HCEC 1CT (cell line): ENCODE measurements at places on chromosomes 5 and 9.

DNA sequence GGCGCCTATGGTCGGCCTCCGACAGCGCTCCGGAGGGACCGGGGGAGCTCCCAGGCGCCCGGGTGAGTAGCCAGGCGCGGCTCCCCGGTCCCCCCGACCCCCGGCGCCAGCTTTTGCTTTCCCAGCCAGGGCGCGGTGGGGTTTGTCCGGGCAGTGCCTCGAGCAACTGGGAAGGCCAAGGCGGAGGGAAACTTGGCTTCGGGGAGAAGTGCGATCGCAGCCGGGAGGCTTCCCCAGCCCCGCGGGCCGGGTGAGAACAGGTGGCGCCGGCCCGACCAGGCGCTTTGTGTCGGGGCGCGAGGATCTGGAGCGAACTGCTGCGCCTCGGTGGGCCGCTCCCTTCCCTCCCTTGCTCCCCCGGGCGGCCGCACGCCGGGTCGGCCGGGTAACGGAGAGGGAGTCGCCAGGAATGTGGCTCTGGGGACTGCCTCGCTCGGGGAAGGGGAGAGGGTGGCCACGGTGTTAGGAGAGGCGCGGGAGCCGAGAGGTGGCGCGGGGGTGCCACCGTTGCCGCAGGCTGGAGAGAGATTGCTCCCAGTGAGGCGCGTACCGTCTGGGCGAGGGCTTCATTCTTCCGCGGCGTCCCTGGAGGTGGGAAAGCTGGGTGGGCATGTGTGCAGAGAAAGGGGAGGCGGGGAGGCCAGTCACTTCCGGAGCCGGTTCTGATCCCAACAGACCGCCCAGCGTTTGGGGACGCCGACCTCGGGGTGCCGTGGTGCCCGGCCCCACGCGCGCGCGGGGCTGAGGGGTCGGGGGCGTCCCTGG is 561 bp downstream of the DAPK1 start:
- DNase-seq, result no peak

GRCh38 chr5:14551211-14551610 is 30.4 kb upstream of the OTULINL start:
- DNase-seq, result no peak

DNA sequence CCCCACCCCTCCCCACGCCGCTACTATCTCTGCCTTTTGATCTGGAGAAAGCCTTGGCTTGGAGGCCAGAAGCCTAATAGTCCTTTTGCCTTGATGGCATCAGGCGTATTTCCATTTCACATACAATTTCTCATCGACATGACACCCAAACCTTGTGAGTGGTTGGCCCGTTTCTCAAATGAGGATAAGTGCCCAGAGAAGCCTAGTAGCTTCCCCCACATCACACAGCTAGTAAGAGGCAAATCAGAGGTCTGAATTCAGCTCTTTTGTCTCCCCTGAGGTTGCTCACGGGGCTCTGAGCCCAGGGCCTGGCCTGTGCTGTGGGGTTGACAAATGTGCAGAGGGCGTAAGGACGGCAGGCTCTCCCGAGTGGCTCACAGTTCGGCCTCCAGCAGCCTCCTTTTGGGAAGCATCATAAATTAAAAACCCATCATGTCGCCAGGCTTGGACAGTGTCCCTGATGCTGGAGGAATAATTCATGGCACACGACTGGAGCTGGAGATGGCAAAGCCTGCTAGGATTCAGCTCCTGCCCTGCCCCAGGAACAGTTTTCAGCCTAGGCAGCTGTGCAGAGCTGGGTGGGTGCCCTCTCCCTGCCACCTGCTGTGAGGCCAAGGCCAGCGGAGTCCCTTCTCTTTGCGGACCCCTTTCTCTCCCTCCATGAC is 263.8 kb downstream of the NSG2 start:
- DNase-seq, result no peak

DNA sequence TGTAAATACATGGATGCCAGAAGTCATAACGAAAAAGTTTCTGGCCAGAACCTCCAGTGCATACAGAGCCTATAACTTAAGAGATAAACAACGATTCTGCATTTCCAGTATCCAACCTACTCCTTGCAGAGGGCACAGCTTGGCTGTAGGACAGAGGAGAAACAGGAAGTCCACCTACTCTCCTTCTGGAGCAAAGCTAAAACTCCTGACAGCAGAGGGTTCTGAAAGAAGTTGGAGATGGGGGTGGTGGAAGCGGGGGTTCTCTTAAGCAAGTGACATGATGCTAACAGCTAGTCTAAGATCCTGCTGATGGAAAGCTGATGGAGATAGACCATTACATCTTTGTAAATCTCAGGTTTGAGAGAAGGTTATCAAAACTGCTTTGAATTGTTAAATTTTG is 35.5 kb upstream of the CTNNAL1 start:
- DNase-seq, result no peak

DNA sequence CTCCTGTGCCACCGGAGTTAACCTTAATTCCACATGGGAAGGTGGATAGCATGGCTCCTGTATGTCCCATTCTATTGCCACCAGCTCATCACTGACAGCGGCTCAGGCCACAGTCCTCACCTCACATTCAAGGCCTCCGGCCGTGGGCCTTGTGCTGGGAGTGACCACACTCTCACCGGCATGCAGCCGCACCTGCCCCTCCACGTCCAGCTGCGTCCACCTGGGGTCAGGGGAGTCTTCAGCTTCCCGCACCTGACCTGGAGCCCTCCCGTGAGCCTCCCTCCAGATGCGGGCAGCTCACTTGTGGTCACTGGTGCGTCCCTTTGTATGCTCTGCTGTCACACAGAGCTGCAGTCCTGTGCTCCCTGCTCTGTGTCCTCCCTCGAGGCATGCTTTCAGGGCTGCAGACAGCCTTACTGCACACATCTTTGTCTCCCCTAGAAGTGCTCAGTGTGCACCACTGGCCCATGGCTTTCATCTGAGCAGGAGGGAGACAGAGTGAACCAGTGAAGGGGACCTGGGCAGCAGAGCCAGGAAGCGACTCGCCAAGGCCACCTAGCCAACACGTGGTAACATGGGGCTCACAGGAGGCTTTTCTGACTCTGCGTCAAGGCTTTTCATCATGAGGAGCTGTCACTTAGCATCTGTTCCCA is 210.1 kb downstream of the ERCC6L2 start:
- DNase-seq, result no peak

DNA sequence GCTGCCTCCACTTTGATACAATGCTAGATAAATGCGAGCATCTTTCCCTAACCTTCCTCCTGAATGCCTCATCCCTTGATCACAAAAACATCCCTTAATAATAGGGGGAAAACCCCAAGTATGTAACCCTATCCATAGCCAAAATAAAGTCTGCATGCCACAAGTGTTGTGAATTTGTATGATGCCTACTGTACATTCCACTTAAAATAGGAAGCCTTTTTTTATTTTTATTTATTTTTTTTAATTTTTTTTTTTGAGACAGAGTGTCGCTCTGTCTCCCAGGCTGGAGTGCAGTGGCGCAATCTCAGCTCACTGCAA is 207.0 kb downstream of the AOPEP start:
- no peak for DNase-seq

DNA sequence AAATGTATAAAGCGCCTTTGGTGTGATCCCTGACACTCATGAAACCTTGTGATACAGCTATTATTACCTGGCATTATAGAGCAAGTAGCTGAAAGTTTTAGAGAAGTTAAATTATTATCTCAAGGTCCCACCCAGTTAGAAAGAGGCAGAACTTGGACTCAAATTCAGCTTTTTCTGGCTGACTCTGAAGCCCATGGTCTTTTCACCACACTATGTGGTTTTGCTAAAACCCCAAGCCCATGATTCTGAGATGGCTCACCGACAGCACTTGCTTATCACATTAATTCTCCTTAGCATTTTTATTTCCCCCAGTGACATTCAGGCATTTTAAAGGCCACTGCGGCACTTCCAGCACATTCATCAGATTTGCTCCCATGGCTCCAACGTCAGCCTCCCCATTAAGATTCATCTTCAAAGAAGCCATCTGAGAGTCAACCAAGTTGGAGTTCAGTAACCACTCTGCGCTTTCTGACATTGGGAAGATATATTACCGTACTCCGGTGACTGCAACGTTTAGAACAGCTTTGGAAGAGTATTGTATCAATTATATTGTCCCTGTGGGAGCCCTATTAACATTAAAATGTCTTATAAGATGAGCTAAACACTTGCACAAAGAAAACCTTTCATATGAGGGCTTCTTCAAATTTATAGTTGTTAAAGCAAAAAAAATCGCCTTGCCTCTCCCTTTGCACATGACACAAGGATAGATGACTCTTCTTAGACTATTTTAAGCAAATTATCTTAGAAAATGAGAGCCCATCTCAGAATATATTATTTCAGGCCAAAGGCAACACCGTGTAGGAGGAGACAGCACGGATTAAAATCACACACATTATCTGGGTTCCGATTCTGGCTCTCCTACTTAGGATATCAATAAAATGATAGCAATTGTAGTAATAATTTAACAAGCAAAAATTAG is 638.1 kb downstream of the ACTL7B start:
- no peak for DNase-seq

DNA sequence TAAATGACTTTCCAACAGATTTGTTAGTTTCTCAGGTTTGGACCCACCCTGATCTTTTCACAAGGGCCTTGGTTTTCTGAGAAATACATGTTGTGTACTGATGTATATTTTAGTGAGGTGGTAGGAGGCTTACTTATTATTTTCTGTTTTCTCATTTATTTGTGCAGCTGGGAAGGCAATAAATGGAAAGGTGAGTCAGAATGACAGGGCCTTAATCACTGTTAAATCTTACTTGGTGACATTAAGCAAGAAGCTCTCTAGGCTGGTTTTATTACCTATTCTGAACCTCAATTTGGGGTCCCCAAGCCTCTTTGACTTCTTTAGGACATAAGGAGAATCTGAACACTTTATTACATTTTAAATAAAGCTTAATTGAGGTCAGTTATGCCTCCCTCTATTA is 214.0 kb upstream of the DAB2 start:
- DNase-seq, result peak; percentile 55

GRCh38 chr9:90906316-90907055 is 104.9 kb downstream of the SYK start:
- no peak for DNase-seq

GRCh38 chr5:151591144-151591819 is at the start of gene FAT2:
FAT2 (minus strand) TSS chr5:151591331; CDS start chr5:151568931, 22,400 bp downstream.
- DNase-seq, result no peak

- no peak for DNase-seq
Observed at GRCh38 chr5:71925608-71926091, 181.6 kb upstream of the MAP1B start.

DNA sequence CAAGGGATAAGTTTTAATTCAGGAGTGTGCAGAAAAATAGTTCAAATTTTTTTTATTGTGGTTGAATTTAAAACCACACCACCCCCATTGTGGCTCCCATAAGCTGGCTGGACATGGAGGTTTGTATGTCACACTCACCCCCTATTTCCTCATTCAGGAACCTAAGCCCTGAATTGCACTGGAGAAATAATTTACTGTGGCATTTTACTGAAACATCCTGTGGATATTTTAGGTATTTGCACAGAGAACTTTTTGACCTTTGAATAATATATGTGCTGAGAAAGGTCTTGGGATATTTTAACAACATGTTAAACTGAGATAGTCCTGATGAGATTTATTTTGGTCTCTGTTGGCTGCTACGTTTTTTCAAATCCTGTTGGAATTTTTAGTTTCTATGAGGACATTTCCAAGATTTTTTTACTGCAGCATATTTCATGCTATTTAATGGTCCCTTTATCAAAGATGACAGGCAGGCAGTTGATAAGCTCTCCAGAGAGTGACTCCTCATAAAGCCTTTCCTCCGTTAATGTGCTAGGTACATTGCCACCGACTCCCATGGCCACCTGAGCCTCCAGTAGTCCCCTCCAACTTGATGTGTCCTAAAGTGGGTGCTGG is 51.2 kb upstream of the PALM2AKAP2 start:
- DNase-seq, result no peak

DNA sequence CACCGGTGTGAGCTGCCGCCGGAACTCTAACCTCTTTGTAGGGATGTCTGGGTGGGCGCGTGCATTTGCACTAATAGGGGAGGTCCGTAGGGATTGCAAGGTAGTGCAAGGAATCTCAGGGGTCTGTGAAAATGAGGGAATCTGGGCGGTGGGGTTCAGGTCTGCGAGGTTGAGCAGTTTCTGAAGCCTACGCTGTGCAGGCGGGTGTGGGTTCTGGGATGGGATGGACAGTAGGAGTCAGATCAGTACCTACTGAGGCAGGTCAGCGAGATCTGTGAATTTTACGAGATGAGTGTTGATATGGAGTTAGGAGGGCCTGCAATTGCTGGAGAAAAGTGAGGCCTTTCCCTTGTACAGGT is 856 bp upstream of the ATOSB start:
- no peak for DNase-seq

GRCh38 chr9:70801181-70801829 is 320.1 kb downstream of the TRPM3 start:
- DNase-seq, result peak; percentile 34
